ENCODE measurements at places on chromosomes 11 and 22.

DNA sequence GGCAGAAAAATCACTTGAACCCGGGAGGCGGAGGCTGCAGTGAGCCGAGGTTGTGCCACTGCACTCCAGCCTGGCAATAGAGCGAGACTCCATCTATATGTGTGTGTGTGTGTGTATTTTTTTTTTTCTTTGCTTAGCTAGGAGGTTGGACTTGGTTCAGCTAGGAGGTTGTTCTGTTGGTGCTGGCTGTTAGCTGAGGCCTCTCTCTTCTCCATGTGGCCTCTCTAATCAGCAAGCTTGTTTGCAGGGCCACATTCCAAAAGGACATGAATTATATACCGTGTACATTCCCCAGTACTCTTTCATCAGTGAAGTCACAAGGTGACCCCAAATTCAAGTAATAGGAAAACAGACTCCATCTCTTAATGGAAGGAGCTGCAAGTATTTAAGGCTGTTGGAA is 67.3 kb upstream of the KCNQ1OT1 start:
- no peak for ATAC-seq

- no peak for ATAC-seq
Measured at GRCh38 chr11:1450949-1451710, 35.4 kb downstream of the MOB2 start.

DNA sequence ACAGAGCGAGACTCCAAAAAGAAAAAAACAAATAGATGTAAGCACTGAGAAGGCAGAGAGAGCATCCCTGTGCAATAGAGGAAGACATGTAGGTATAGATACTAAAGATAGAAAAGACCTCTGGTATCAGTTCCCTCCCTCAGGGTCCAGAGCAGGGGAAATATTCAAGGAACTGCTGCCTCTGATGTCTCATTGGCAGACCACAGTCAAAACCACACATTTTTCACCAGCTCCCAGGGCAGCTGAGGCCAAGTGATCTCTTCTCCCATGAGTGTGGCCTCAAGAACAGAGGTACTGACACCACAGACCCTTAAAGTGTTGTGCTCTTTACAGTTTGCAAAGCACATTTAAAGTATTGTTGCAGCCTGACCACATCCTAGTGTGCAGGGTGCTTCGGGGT is 288.5 kb downstream of the NTM start:
- no peak for ATAC-seq

DNA sequence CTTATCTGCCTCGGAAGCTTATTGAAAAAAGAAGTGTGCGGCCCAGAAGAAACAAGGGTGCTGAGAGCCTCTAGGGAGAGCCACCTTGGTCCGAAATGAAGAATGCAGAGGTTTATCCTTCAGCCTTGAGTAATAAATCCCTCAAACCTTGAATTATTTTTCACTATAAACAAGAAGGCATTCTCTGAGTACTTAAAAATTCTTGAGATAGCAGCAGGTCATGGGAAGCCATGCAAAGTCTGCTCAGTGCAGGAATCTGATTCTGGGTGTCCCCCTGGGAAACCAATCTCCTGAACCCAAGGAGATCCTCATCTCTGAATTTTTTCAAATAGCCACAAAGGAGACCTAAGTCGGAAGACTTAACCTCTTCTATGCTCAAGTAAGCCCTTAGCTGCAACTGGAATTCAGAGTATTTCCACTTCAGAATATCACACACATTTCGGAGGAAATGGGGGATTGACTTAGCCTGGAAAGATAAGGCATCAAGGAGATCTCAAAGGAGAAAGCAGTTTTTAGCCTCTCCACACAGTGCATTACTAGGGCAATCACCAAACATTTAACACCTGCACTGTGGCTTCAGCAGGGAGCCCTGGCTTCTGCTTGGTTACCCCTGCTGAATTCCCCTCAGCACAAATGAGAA is 365.0 kb downstream of the ETS1 start:
- no peak for ATAC-seq

DNA sequence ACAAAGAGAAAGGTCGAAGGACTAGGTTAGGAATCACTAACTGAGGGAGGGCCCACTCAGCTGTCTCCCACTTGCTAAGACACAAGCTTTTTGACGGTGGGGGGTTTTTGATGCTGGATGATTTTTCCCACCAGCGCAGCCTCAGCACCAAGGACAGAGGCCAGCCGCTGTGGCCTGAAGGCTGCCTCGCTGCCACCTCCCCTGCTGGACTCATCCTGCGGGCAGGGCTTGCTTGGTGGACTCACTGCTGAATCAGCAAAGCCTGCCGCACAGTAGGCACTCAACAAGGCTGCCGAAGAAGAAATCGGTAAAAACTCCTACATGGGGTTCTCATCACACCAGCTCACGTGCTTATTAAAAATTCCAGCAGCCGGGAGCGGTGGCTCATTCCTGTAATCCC is 2.6 kb downstream of the ALG12 start:
- no peak for ATAC-seq

DNA sequence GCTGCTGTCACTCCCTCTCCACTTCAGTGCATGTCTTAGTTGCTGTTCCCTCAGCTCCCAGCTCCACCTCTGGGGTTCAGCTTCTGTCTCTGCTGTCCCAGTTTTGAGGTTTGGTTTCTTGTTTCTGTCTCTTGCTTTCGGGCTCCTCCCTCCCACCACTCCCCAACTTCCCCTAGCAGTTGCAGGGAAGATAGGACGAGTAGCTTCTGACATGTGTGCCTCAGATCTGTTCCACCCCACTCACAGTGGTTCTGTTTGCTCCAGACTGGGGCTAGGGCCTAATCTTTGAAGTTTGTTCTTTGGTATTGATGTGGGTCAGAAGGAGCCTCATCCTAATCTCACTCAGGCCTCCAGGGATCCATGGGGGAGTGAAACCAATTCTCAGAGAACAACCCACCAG is 2.6 kb upstream of the RRM1 start:
- no peak for ATAC-seq
